ENCODE measurements at places on chromosomes 7 and 10. TPM values are rescaled to one million over a fixed set of nuclear protein-coding genes. Genes with fewer than 3 reads are reported as not detected.

GRCh38 chr10:63636812-63637211 is 115.6 kb downstream of the REEP3 start:
- no peak for DNase-seq

GRCh38 chr7:156772725-156773124 is 120.3 kb downstream of the LMBR1 start:
- DNase-seq = no peak

- no peak for DNase-seq
Measured at GRCh38 chr7:8177109-8177933, 84.6 kb downstream of the ICA1 start.

- no peak for DNase-seq
Measured at GRCh38 chr10:74898201-74898976, 72.0 kb downstream of the KAT6B start.

DNA sequence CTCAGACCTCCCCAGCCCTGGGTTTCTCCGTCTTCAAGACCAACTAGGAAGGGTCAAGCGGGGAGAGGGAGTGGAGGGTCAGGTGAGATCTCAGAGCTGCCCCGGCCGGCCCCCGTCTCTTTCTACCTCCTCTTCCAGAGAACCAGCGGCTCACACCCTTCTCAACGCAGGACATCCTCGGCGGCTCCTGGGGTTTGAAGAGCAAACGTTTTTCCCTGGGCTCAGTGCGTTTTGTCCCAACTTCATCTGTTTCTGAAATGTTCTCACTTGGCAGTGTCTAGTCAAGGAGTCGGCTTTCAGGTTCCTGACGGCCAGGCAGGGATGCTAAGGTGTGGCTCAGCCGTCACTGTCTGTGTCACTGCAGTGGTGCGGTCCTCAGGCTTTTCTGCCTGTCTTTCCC is 416.4 kb upstream of the FOXK1 start:
- no peak for DNase-seq

- DNase-seq = no peak
Measured at GRCh38 chr7:141145630-141145982, 71.7 kb downstream of the TMEM178B start.

DNA sequence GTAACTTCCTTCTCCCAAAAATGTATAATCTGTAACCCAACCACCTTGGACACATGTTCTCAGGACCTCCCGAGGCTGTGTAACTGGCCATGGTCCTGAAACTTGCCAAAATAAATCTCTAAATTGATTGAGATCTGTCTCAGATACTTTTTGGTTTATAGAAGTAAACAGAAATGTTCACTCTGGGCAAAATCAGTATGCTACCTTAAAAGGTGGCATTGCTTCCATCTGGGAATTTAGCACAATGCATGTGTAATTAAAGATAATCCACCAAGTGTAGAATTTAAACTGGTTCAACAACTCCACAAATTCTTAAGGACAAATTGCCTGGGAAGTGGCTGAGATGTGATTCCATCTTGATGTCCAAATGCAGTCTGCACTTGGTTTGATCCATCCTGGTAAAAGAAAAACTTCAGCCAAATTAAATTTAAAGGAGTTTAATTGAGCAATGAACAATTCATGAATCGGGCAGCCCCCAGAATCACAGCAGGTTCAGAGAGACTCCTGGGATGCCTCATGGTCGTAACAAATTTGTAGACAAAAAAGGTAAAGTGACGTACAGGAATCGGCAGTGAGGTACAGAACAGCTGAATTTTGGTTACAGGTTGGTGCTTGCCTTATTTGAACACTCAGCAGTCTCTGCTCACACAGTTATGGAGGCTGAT is 102.6 kb upstream of the PFKP start:
- DNase-seq = no peak

GRCh38 chr7:74482197-74482467 is 28.4 kb downstream of the GTF2IRD1 start:
- DNase-seq = no peak

DNA sequence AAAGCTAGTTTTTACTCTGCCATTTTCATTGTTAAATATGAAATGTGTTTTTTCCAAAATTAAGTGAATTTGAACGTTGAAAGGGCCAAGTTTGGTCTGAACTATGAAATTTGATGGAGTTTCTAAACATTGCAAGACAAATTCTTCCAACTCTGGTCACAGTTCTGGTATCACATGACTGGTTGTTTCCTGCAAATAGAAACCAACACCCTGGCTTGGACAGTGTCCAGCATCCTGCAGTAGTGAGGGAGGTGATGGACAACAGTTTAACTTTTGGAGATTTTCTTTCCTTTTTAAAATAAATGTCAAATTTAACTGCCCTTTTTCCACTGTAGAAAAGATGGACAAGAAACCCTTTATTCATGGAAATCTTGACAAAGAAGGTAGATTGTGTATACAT is 54.8 kb upstream of the AGBL3 start:
- DNase-seq = no peak

DNA sequence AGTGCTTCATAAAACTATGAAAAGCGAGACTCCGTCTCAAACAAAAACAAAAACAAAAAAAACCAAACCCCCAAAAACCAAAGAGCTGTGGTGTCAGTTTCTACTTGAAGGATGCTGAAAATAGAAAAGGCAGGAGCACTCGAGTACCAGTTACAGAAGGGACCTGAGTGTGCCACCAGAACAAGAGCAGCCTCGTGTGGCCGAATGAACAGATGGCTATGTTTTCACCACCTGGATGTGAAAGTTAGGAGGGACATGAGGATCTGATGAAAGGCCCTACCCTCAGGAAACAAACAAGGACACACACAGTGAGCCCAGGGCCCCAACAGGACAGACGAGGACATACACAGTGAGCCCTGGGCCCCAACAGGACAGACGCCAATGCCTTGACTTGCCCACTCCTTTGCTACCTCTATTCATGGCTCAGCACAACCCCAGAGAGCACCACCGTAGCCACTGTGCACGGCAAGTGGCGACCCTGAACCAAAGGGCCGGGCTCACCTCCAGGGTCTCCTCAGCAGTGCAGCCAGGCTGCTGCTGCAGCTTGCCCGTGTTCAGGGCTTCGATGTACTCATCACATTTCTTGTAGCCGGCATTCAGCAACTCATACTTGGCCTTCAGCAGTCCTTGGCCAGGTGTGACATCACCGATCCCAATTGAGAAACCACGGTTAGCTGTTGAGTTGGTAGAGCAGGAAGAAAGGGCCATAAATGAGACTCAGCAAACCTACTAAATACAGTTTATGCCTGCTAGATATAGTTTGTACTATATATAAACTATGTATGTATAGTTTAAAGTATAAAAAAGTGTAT is 24.9 kb downstream of the POLR3A start:
- no peak for DNase-seq

- no peak for DNase-seq
Measured at GRCh38 chr7:158321056-158321700, 266.4 kb downstream of the PTPRN2 start.

GRCh38 chr10:117991701-117992100 is 55.0 kb downstream of the RAB11FIP2 start:
- no peak for DNase-seq

DNA sequence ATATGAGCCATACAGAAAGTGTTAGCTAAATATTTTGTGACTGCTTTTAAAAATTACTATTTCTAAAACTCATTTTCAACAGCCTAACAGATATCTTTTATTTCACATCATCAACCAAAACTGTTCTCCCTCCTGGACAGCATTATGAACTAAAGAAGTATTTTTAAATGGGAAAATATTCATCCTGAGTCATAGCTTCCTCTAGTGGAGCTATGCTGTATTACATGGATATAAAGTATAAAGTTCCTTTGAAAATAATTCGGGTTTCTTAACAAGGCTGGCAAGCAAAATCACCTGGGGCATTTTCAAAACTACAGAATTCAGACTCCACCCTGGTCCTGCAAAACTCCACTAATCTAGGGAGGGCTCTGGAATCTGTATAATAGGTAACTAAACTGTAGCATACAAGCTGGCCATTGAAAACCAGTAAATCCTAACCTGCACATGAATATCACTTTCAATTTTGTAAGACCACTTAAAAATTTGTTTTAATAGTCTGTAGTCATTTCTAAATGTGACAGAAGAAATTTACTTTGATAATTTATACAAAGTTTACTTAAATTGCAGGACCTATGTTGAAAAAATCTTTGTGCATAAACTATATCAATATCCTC is 53.5 kb downstream of the SCIN start:
- DNase-seq = no peak

GRCh38 chr7:15626041-15626440 is 60.4 kb downstream of the MEOX2 start:
- no peak for DNase-seq

GRCh38 chr10:28425422-28425821 is 107.5 kb upstream of the WAC start:
- DNase-seq = no peak

- DNase-seq = no peak
Measured at GRCh38 chr10:100327007-100327717, 2.9 kb downstream of the PKD2L1 start.

- peak; percentile 14 for DNase-seq
Measured at GRCh38 chr7:76054123-76055120, 6.5 kb downstream of the MDH2 start.

DNA sequence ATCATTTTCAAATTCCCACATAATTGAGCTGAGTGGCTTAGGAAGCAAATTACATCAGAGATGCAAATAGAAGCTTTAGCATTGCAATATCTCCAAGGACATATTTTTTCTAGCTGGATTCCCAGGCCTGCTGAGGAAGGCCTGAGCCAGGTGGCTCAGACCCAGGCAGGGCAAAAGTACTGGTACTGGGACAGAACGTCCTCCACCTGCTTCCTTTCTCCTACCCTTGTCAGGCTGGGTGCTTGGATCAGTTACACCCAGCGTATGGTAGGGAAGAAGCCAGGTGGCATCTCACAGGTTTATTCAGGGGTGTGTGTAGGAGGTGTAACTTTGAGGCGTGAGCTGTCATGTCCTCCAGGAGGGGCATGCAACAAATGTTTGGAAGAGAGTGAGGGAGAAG is 3.0 kb upstream of the PANK1 start:
- no peak for DNase-seq

- no peak for DNase-seq
Measured at GRCh38 chr10:119166564-119166963, 1.1 kb upstream of the SFXN4 start.

DNA sequence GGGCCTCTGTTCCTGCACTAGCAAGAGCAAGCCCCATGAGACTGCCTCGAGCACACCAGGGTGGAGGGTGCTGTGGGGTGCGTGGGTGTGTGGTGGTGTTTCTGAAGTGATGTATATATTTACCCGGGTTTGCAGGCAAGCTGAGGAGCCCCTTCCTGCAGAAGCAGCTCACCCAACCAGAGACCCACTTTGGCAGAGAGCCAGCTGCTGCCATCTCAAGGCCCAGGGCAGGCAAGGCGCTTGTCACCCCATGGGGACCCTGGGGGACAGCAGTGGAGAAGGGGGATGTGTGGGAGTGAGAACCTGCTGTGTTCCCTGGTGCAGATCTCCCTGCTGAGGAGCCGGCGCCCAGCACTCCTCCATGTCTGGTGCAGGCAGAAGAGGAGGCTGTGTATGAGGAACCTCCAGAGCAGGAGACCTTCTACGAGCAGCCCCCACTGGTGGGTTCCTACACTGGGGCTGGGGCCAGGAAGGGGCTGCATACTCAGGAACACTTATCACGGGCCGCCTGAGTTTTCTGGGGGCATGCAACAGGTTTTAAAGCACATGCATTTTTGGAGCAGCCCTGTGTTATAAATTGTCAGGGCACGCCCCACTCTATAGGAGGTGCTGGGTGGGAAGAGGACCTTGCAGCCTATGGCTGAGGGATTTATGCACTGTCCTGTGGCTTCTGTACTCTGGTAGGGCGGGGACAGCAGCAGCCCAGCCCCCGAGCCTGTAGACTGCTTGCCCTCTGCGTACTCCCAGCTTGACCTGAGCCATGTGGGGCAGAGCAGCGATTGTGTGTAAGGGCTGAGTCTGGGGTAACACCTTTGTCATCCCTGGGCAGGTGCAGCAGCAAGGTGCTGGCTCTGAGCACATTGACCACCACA is 5.9 kb downstream of the PGAM2 start:
- no peak for DNase-seq

Gene SFRP4
- total RNA-seq = 11.2 TPM

Gene SERPINE1
- total RNA-seq = 3.1 TPM

Gene MAGI2
- 37.4 TPM for total RNA-seq

Gene SPDYE1
- total RNA-seq = not detected

Gene EN2
- total RNA-seq = not detected

Gene CALN1
- 0.42 TPM for total RNA-seq

Gene TMEM270
- not detected for total RNA-seq

Gene LRRD1
- 1.8 TPM for total RNA-seq

Gene C10orf105
- 0.26 TPM for total RNA-seq

Gene WASL
- total RNA-seq = 56.3 TPM

Gene RHOBTB1
- total RNA-seq = 45.8 TPM

Gene GPR22
- total RNA-seq = 2.2 TPM

Gene WNT16
- total RNA-seq = 0.16 TPM

Gene CYP2C19
- total RNA-seq = not detected

Gene C10orf53
- not detected for total RNA-seq

Gene LIPM
- total RNA-seq = not detected

Gene CFAP58
- 0.69 TPM for total RNA-seq

Gene GRID1
- 3.9 TPM for total RNA-seq

Gene ACHE
- 4.0 TPM for total RNA-seq

Gene POMZP3
- total RNA-seq = 3.0 TPM

Measured in urinary bladder (tissue), 4 donors.